ENCODE measurements at places on chromosomes 4 and X.

GRCh38 chrX:23783589-23784469 is 856 bp downstream of the SAT1 start:
- DNase-seq: no peak

- no peak for DNase-seq
These were observed 725.0 kb downstream of the CCSER1 start for GRCh38 chr4:90852237-90852636.

DNA sequence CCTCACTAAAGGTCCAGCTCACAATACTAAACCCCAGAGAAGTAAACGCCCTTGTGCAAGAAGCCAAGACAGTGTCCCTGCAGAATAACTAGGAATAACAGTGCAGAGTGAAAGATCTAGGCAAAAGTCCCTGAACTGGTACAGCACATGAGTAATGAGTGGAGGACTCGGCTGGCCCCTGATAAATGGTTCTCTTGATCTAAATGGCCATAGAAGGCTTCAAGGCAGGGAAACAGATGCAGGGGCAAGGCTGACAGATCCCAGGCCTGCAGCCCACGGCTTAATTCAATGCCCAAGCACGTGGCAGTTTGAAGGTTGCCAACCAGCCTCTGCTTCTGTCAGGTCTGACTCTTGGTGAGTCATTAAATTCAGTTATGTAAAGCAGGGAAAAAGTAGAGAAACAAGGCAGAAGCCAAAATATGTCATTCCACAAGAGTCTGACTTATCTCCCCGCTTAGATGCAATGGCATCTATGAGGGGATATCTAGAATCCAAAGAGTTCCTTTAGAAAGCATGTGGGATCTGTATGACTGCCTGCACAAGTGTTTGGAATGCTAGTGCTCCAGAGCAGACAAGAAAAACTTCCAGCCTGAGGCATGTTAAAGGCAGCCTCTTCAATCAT is 121.3 kb downstream of the PRDM5 start:
- no peak for DNase-seq

DNA sequence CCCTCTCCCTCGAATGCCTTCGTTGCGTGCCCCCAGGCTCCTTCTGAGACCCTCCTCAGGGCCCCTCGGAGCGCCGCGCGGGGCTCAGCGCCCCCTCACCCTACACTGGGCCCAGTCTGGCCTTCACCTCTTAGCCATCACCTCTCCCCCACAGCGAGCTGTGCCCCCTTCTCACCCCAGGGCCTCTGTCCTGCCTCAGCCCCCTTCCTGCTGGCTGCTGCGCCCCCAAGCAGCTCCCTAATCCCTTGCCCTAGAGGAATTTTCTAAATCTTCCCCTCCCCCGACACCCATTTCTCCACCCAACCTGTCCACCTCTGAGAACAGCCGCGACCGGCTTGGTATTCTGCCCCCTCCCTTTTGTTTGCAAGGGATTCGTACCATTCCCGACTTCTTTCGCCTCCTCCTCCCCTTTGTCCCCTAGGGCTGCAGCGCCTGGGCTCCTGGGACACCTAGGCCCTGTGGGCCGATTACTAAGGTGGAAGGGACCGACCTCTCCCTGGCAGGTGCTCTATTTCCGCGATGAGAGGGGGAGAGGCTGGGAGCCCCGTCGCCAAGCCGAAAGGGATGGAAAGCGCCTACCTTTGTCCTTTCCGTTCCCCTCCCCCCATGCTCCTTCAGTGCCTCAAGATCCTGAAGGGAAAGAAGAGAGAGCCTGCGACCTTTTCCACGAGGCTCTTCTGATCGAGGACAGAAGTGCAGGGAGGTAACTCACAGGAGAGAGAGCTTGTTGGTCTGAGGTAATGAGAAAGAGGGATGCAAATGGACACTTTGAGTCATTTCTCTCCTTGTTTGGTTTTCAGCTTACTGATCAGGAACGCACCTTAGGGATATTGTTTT is 10.9 kb downstream of the DLG3 start:
- no peak for DNase-seq

DNA sequence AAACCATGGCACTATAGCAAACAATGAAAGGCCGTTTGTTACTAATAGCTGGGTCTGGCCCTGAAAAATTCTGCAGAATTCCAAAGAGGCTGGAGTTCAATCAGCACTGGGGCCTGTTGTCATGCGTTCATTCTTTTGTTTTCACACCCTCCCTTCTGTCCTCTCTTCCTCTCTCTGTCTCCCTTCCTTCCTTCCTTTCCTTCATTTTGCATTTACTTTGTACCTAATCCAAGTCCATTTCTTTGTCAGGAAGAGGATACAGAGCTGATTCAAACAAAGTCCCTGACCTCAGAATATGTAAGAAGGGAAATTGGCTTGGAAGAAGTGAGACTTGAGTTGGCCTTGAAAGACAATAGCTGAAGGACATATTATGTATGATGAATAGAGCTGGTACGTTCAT is 119.6 kb upstream of the LDB2 start:
- no peak for DNase-seq

DNA sequence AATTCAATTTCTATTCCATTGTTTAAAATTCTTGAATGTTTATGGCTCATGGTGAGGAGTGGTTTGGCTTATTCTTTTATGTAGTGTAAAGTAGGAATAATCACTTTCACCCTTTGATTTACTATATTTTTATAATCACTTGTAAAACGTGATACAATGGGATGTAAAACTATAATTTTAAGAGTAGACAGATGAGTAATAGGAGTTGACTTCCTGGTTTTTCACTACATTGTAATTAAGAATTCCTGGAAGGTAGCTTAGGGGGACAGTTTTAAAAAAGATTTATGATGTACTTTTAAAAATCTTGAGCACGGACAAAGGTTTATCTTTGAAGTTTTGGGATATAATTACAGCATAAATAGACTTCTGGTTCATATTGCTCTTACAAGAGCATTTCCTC is 65.3 kb downstream of the PDGFC start:
- DNase-seq: no peak

- DNase-seq: no peak
These were observed 88.3 kb downstream of the ZNF718 start for GRCh38 chr4:212438-213188.

DNA sequence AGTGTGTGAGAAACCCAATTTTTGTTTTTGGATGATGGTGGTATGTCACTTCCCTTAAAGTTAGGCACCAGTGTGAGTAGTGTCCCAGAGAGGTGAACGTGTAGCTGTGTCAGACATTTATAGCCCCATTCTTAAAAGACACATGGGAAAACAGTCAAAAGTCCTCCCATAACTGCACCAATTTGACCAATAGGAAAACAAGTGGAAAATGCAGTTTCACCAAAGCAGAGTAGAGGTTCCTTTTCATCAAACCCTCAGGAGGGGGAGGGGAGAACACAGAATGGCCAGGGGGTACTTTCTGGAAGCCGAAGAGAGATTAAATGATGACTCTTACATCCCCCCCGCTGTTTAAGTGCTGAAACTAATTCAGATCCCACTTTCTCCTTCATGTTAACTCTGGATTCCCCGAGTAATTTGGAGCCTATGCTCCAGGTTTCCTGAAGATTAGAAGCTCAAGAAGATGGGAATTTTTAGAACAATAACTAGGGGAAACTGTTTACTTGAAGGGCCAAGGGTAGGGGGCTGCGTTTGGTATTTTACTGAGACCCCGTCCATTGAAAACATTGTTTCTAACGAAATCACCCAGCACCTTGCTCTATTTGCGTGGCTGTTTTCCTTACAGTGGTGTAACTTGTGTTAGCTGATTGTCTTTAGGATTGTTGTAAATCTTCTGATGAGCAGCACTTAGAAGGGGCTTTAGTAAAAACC is 2.1 kb upstream of the LEF1 start:
- no peak for DNase-seq

GRCh38 chr4:126221717-126222340 is 907.1 kb downstream of the FAT4 start:
- no peak for DNase-seq

DNA sequence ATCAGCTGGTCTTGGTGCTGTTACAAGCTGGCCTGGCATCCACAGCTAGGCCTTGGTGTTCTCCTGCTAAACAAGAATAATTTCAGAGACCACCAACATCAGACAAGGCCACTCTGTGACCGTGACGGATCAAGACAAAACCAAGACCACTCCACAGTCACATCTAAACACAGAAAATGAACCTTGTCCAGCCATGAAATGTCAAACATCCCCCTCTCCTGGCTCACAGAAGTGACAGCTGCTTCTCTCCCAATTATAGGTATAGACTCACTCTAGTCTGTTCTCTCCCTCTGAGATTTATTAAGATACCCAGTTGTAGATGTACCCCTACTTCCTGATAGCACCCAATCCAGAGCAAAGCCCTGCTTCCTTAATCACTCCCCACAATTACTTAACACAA is 40.4 kb downstream of the EFHC2 start:
- DNase-seq: no peak
